Ecto neural progenitor cell (in vitro differentiated cells): ENCODE measurements at places on chromosomes 4 and X.

- DNase-seq, result no peak
Observed at GRCh38 chrX:124358800-124359383, 12.5 kb downstream of the SH2D1A start.

DNA sequence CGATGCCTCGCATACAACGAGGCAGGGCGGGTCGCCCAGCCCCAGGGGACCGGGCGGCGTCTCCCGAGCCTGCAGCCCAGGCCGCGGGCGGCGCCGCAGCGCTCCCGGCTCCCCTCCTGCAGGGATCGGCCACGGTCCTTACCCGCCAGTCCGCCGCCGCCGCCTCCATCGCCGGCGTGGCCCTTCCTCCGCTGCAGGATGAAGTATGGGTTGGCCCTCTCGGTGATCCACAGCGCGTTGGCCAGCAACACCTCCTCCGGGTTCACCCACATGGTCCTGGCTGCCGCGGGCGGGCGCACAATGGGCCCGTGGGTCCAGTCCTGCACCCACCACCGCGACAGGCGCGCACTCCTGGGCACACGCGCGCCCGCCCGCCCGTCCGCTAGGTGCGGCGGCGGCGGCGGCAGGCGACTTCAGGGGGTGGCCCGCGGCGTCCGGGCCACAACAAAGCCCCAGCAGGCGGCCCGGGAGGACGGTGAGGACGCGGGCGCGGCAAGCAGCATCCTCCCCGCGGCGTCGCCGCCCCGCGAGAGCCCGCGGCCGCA is 339 bp downstream of the TBC1D9 start:
- DNase-seq, result peak; percentile 78

DNA sequence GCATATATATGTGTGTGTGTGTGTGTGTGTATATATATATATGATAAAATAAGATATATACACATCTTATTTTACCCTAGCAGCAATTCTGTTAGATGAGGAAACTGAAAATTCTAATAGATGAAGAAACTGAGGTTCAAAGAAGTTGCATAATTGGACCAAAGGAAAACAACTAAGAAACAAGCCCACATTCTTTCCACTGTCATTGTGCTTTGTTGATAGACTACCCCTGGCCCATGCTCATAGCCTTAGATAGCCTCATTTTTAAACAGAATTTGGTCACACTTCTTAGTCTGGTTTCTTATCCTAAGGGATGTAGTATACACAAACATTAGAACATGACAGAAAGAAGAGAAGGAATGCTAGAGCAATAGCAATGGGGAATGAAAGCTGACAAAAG is 138.8 kb downstream of the NDST3 start:
- no peak for DNase-seq

DNA sequence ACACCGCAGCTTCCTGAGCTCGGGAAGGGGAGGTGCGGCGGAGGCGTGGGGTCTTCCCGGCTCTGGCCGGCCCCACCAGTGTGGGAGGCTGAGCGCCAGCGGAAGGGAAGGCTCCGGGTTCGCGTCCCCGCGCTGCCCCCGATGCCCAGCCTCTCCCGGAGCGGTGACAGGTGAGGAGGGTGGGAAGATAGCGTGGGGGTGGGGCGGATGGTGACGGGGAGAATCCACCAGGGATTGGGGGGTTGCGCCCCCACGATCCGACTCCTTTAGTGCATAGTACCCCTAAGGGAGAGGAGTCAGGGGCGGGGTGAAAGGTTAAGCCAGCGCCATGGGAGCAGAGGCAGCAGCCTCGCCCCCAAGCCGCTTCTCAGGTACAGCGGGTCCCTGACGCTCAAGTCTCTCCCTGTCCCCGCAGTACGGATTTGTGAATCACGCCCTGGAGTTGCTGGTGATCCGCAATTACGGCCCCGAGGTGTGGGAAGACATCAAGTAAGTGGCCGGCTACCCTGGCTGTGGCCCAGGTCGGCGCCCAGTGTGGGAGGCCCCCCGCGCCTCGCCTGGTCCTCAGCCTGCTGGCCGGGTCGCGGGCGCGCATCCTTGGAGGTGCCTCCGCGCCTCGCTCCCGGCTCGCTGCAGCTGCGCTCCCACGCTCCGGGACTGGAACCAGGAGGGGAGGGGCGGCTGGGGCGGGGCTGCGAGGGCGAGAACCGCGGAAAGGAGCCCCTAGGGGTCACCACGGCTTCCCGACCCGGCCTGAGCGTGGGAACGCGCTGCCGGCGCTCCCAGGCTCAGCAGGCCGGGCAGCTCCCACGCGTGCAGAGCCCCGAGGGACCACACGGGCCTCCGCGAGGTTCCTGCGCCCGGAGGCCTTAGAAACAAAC is 791 bp downstream of the GUCY1B1 start:
- peak; percentile 80 for DNase-seq

DNA sequence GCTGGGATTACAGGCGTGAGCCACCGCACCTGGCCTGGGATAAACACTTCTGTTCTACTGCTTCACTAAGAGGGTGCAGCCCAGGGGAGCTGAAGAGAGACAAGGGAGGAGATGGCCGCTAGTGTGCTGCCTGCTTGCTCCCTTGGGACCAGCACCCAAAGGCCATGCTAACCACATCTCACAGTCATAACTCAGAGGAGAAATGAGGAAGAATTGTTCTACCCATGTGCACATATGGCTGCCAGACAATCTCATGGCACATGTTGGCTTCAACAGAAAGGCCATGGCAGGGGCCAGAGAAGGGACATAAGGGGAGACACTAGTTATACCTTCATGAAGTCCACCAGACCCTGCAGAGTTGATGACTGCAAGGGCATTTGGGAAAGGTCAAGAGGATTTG is 22.4 kb downstream of the CLDN22 start:
- no peak for DNase-seq

DNA sequence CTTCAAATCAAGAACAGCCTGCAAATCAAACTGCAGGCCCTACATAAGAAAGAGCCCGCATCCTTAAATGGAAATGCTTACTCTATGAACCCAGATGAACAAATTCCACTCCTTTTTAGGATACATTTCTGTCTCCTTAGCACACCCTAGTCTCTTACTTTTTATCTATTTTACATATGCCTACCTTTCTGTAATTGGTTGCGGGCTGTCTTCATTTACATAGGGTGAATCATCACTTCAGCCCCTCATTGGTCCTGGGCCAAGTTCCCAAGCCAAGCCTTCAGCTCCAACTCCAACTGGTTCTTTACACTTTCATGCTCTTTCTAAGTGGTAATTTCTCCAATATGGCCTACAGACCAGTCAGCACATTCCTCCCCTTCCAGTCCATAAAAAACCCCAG is 219.3 kb downstream of the TRAM1L1 start:
- DNase-seq, result no peak

- DNase-seq, result no peak
Observed at GRCh38 chr4:73612032-73612431, 8.2 kb downstream of the RASSF6 start.

DNA sequence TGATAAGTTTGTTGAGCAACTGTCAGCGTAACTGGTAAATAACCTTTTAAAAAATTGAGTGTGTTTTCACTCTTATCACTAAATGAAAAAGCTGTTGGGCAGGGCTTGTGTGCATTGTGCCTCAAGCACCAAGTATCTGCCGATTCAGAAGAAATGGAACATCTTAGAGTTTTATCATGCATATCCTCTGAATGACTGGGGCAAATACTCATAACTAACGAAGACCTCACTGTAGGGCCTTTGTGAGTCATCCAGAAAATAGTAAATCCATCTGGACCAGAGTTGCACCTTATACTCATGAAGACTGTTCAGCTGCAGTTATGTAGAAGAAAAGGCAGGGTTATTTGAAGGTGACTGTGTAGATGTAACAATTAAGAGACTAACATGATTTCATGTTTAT is 222.1 kb downstream of the CAMK2D start:
- DNase-seq, result no peak

GRCh38 chr4:153084224-153084979 is 119.8 kb upstream of the TRIM2 start:
- DNase-seq, result no peak

GRCh38 chrX:21940356-21940829 is at the start of gene SMS:
TSS of gene SMS (plus strand) at chrX:21940709. CDS start at chrX:21940825, 116 bp downstream.
- DNase-seq, result peak; percentile 65

DNA sequence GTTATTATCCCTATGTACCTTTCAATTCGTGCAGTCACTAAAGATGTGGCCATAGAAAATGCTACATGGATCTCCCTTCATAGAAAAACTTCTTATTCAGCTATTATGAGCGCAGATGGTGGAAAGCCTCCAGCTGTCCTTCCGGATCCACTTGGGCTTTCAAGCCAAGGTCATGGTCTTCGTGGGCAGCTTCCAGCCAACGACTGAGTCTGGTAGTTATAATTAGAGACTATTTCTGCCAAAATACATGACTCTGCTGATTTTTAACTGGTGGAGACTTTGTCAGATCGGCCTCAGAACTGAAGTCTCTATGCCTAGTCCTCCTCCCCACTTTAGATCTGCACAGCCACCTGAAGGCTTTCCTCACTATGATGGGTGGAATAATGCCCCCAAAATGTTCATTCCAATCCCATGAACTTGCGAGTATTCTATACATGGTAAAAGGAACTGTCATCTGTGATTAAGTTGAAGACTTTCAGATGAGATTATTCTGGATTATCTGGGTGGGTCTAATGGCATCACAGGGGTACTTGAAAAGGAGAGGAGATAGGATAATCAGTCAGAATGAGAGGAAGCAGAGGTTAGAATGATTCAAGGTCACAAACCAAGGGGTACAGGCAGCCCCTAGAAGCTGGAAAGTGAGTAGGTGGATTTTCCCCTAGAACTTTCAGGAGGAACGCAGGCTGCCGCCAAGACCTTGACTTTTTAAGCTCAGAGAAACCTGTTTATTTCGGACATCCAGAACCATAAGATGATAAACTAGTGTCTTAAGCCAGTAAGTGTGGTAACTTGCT is 171.1 kb upstream of the CXCL13 start:
- DNase-seq, result no peak

DNA sequence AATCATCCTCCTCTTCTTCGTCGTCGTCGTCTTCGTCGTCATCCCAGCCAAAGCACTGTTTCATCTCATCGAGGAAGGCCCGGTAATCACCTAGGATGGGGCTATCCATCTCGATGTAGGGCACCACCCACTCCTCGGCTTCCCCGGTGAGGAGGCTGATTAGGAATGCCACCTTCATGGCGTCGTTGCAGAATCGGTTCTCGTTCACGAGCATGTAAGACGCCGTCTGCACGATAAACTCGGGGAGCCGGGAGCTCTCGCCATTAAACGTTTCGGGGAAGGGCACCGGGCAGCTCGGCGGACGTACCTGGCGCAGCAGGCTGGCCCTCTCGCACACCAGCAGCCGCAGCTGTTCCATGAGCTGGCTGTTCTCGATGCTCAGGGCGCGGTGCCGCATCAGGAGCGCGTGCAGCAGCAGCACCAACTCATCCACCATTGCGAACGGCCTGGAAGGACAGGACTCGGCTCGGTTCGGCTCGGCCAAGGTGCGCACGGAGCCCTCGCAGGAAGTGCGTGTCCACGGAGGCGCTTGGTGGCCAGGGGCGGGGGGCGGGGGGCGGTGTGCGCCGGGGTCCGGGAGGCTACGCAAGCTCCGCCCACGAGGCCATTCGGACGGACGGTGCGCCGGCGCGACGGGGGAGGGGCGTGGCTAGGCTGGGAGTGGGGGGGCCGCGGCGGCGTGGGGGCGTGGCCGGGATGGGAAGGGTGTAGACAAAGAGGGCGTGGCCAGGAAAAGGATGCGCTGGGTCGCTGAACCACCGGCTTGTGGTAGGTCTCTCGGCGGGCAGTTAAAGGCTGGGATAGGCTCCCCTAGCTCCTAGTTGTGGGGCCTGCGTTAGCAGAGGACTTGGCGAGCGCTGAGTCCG is at the start of gene LDOC1:
TSS of gene LDOC1 (minus strand) at position 544 of the 866 bp plus-strand sequence. CDS start at position 436, 108 bp downstream.
- peak; percentile 90 for DNase-seq

GRCh38 chr4:168857009-168857408 is 153.0 kb downstream of the CBR4 start:
- DNase-seq, result no peak

DNA sequence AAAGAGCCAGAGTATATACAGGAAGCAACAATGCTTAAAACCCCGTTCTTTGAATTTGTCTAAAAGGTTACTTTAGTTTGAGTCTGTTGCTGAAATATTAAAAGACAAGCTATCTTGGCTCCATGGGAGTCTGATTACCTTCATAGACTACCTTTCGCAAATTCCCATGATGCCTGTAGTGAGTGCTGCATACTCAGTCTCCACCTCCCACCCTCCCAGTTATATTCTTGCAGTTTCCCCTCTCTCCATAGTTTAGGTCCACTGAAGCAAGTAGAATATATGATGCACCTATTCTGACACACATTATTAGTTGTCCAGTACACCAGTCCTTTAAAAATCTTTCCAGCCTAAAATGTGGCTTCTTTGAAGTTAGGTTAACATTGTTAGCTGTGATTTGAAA is 2.4 kb downstream of the CNKSR2 start:
- no peak for DNase-seq

DNA sequence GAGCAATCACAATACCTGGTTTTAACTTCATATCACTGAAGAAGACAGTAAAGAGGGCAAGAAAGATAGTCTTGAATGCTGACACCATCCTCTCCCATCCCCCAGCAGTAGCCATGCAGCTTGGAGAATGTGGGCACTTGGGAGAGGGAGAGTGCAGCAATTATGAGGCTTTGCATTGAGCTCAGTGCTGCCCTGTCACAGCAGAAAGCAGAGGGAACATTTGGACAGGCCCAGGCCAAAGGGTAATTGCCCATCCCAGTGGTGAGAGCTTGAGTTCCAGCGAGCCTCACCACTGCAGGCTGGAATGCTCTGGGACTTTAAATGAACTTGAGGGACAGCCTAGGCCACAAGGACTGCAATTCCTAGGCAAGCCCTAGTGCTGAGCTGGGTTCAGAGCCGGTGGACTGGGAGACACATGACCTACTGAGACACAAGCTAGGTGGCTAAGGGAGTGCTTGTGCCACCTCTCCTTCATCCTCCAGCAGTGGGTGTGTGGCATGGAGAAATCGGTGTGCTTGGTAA is 36.3 kb downstream of the CORIN start:
- DNase-seq, result no peak

DNA sequence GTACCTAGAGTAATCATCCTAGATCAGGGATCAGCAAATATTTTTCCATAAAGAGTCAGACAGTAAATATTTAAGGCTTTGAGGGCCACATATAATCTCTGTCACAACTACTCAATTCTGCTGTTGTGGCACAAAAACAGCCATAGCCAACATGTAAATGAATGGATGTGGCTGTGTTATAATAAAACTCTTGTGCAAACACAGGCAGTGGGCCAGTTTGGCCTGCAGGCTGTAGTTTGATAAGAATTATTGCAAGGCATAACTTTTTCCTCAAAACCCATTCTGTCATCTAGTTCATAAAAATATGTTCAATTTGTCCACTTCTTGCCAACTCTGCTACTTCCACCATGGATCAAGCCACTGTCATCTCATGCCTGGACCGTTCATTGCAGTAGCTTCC is 39.4 kb upstream of the SHROOM4 start:
- DNase-seq, result no peak

- DNase-seq, result no peak
Observed at GRCh38 chr4:177802162-177802561, 359.9 kb upstream of the AGA start.

DNA sequence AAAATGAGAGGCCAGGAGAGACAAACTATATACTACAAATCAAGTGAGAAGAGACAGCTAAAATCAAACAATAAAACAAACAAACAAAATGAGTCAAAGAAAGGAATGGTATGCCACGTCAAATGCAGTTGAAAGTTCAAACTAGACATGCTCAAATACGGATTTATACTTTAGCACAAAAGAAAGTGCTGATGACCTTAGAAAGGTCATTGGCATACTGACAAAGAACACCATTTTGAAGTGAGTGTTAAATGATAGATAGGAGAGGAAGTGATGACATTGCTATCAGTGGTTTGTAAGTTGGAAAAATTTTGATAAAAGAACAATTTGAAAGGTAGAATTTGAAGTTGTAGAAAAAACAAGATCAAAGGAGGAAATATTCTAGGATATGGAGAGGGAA is 55.3 kb downstream of the TECRL start:
- no peak for DNase-seq

GRCh38 chrX:71102292-71102691 is 4.2 kb downstream of the CXorf65 start:
- no peak for DNase-seq
